Activated T-cell treated with anti-CD3 and anti-CD28 coated beads, Interleukin-2, amount 50 U/mL, for 24 hours (primary cell): ENCODE measurements at places on chromosomes 2 and 18.

DNA sequence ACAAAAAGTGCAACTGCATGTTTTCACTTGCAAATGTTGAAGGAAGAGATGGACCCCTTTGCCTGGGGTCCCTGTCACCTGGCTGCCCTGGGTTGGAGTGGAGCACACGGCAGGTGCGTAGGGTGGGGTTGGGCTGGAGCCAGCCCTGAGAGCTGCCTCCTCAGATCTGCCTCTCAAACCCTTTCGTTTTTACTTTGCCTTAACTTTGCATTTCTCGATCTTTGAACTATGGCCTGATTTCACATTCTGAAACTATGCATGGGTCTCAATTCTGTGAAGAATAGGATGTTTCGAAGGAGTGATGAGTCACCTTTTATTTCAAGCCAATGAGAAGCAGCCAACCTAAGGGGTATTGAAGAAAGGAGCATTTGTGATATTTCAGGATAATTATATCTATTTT lies 132.8 kb downstream of the ACOXL start:
- peak; percentile 57 for DNase-seq

- no peak for DNase-seq
Measured at GRCh38 chr2:174631009-174631981, 33.7 kb upstream of the WIPF1 start.

DNA sequence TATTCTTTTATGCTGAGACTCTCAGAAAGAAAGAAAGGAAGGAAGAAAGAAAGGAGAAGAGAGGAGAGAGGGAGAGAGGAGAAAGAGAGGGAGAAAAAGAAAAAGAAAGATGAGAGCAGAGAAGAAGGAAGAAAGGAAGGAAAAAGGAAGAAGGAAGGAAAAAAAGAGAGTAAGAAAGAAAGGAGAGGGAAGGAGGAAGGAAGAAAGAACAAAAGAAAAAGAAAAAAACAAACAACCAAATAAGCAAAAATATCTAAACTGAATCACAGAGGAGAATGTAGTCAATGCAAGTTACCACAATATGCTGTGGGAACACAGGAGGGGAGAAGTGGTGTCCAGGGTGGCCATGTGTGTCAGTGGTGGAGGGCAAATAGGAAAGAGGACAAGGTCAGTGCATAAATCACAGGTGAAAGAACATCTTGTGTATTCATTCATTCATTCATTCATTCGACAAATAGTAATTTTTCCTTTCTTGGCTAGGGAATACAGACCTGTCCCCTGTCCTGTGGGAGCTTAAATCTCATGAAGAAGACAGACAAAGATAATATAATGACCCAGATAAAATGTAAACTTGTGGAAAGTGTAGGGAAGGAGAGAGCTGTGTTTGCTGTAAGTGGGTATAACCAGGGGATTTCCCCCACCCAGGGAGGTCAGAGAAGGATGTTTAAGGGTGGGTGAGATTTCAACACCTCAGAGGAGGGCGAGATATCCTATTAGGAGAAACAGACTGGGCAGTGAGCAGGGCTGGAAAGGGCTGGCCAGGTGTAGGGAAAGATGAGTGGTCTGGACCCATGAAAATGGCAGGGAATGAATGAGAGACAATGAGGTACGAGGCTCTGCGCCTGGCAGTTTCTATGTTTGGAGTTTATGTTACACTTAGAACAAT lies 50.7 kb downstream of the IL1R2 start:
- no peak for DNase-seq

GRCh38 chr2:46669016-46669415 lies 189.7 kb downstream of the TMEM247 start:
- no peak for DNase-seq
